ENCODE measurements at places on chromosomes 12 and 14.

DNA sequence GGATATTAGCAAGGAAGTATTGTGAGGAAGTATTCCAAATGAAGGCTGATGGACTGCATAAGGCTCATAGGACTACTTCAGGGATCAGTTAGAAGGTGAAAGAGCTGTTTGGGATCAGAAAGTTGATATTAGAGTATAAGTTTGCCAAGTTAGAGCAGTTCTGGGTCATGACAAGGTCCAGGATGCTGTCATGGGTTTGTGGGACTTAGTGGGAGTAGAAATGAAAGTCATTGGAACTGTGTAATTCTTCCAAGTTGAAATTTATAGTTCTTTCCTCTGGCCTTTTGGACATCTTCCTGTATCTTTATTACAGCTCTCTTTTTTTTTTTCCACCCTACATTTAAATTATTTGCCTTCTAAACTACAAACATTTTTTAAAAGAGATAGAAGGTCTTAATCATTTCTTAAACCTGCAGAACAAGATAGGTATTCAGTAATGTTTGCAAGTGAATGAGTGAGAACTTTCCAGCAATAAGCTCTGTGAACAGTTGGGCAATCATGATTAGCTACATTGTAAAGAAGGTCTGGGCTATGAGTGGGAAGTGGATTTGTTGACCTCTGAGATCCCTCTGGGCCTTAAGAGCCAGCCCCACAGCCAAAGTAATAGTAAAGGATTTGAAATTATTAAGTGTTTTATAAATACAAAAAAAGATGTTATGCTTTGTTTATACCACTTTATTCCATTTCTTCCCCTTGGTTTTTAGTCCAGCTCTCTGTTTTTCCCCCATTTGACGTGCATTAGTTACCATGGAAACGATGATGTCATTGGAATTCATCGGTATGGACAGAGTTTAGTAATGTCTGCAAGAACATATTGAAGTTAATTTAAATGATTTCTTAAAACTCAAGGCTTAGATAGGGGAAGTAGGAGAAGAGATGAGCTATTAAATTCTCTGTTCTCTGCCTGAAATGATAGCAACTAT lies 247.9 kb upstream of the ARHGAP5 start:
- no peak for DNase-seq

- DNase-seq, result no peak
These were observed 195.3 kb upstream of the IGF1 start for GRCh38 chr12:102675672-102676071.

GRCh38 chr12:104232609-104233280 lies 17.2 kb downstream of the TXNRD1 start:
- no peak for DNase-seq

DNA sequence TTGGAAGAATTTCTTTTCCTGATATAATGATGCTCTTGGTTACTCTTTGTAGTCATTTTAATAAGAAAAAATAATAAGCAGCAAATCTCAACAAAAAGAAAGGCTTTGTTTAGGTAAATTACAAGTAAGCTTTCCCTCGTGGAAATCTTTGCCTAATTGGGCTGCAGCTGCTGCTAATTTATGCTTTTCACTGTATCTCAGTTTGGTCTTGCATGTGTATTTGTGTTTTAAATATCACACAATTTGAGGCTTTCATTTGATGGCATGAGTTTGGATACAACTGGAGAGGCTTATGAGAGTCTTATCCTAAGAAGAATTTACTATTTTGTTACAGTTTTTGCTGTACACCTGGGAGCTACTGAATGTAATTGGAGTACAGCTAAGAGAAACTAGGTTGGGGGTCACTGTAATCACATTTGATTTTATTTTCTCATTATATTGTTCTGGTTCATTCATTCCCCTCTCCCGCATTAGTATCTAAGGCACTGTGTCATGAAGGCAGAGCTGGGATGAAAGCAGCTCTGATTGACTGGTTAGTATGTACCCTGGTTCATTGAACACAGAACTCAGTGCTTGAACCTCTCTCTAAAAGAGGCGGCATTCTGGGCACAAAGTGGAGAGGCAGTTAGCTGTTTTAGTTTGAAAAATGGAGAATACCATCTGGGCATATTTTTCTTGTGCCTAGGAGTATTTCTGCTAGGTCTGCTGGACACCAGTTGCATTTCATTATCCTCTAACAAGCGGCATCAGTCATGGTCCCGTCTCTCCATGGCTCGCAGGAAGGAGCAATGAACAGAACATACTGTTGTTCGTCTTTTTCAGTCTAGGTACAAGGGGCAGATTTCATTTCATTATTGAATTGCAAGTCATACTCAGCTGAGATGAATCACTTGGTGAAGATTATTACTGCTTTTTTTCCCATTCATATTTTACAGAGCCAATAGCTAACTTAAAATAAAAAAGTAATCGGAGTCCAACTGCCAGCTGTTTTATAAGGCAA lies 118.0 kb upstream of the TMEM260 start:
- DNase-seq, result no peak

DNA sequence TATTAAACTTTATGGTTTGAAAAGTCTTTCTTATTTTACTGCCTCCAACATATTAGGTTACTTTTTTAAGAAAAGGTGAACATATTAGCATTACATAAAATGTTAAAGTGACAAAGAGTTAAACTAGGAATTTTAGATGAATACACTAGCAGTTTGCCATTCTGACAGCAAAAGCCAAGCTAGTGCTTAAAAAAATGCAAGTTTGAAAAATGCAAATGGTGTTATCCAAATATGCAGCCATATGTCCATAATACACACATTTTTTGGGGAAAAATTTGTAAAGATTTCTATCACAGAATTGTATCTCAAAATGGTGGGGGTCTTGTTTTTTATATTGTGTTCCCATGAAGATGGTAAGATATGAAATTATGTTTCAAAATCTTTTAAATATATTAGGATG lies 466.1 kb downstream of the FOXG1 start:
- no peak for DNase-seq

GRCh38 chr14:42556551-42556950 lies 949.9 kb downstream of the LRFN5 start:
- DNase-seq, result no peak

DNA sequence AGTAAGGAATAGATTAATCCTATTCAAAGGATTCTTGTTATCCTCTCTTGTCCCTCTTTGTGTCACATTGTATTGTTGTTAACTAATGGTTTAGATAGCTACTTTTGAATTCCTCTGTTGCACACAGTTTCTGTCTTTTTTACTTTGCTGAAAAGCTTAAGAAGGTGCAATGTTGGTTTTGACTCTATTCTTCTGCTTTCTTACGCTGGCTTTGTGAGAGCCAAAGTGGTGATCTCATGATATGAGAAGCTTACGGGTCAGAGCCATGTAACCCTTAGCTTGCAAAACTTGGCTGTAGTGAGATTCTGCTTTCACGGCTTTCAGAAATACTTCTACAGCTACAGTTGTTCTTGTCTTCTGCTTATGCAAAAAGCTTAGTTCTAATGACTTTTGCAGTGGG lies 239.7 kb downstream of the TRHDE start:
- no peak for DNase-seq

All from stimulated activated CD4-positive, alpha-beta T cell treated with anti-CD3 and anti-CD28 coated beads, Interleukin-2, amount 100 ng/mL, for 48 hours (primary cell).